ENCODE measurements at places on chromosomes 1 and 21.

DNA sequence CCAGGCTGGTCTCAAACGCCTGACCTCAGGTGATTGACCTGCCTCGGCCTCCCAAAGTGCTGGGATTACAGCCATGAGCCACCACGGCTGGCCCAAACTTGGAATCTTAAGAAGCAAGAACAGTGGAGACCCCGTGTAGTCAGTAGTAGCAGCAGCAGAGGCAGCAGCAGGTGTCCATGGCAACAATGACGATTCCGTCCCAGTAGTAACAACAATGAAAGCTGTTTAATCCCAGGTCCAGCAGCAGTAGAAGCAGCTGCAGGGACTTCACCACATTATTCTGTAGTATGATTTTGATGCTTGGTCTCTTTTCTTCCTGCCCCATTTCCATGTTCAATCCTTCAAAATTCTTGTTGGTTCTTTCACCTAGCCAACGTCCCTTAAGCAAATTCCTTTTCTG lies 69.6 kb upstream of the KCTD3 start:
- DNase-seq: no peak

- no peak for DNase-seq
These were observed 83.1 kb upstream of the BARHL2 start for GRCh38 chr1:90800012-90800717.

GRCh38 chr1:200165493-200166220 lies 138.1 kb downstream of the NR5A2 start:
- no peak for DNase-seq

GRCh38 chr1:80535466-80535865 lies 1265.3 kb upstream of the ADGRL2 start:
- DNase-seq: no peak

GRCh38 chr1:20484519-20485462 lies 1.2 kb downstream of the CAMK2N1 start:
- DNase-seq: no peak

GRCh38 chr1:155175281-155175926 lies 1.8 kb downstream of the TRIM46 start:
- DNase-seq: no peak

DNA sequence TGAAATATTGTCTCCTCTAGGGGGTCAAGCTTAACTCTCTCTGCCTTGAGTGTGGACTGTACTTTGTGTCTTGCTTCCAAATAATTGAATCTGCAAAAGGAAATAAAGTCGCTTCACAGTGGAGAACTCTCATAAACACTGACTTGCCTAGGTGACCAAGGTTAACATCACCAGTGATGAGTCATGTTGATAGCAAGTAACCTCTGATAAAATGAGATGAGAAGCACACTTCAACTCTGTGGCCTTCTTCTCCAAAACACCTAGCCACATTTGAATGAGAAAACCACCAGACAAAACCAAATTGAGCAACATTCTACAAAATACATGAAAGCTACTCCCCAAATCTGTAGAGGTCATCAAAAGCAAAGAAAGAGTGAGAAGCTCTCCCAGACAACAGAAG lies 37.6 kb downstream of the PDE4B start:
- DNase-seq: no peak

DNA sequence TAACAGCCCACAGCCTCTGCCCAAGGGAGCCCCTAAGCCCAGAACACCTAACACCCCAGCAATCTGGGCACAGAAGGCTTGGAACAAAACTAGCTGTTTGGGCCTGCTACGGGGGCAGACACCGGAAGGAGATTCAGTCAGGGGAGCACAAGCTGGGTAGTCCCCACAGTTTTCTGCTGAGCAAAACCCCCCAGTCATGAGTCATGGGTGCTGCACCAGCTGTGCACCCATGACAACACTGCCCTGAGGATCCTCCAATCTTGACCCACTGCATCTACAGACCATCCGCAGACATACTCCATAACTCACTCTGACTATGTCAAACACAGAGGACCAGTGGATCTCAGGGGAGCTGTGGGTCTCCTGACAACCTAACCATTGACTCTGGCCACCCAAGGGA lies 105.1 kb downstream of the LRIG2 start:
- DNase-seq: no peak

DNA sequence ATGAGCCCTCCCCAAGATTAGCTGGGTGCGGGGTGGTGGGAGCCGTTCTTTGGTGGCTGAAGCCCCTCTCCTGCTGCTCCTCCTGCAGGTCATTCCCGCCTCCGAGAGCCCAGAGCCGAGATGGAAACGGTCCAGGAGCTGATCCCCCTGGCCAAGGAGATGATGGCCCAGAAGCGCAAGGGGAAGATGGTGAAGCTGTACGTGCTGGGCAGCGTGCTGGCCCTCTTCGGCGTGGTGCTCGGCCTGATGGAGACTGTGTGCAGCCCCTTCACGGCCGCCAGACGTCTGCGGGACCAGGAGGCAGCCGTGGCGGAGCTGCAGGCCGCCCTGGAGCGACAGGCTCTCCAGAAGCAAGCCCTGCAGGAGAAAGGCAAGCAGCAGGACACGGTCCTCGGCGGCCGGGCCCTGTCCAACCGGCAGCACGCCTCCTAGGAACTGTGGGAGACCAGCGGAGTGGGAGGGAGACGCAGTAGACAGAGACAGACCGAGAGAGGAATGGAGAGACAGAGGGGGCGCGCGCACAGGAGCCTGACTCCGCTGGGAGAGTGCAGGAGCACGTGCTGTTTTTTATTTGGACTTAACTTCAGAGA lies 448 bp downstream of the G0S2 start:
- DNase-seq: no peak

DNA sequence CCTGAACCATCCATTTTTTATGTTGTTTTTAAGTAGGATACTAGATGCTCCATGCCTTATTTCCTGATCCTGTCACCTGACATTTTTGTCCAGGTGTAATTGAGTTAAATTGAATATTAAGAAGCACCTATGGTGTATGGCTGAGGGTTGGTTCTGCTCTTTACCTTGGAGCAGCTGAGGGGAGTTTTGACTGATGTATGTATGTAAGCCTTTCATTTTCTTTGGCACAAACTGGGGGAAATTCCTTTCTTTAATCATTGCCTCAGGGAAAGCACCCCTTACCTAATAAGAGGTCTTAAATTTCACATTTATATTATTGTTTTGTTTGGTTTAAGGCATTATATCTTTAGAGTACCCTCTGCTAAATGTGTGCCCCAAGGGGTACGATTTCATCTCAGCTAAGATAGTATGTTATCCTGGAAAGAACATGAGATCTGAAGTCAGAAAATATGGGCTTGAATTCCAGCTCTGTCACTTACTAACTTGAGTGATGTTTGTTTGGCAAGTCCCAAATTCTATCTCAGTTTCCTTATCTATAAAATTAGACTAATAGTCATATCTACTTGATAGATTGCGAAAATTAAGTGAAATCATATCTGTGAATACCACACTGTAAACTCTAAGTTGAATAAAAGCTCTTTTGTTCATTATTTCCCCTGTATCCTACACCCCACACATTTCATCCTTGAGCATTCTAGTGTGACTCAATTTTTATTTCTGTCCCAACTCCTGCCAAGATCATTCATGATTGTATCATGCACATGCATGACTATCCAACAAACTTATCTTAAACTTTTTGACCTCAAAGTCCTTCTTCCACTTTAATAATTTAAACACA lies 57.7 kb upstream of the NUF2 start:
- no peak for DNase-seq

- DNase-seq: peak; percentile 52
These were observed 12.1 kb downstream of the IL24 start for GRCh38 chr1:206909161-206909882.

- DNase-seq: no peak
These were observed 208.4 kb upstream of the ZC3H12A start for GRCh38 chr1:37265786-37266667.

- no peak for DNase-seq
These were observed 63.1 kb downstream of the CDC14A start for GRCh38 chr1:100415498-100415778.

DNA sequence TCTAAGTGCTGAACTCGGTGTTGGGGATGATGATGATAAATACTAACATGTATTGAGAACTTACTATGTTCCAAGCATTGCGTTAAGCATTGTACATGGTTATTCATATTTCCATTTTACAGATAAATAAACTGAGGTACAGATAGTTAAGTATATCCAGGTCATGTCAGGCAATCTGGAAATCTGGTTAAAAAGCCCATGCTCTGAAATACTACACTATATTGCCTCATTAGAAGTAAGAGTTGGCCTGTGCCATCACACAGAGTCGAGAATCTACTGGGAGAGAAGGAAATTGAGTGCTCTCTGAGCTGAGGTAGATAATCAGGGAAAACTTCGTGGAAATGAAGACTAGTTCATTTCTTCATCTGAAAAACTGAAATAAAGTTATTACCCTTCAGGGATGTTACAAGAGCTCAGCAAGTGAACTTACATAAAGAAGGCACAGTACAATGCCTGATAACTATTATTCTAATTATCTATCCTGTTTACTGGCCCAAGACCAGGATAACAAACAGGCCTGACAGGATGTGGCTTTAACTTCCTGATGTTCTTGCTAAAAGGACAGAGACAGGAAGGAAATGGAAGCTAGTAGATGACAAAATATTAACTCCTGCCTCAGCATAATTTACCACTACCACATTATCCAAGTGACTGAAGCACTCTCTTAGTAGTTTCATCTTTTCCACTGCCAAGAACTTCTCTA lies 85.6 kb downstream of the EPS15 start:
- DNase-seq: no peak

DNA sequence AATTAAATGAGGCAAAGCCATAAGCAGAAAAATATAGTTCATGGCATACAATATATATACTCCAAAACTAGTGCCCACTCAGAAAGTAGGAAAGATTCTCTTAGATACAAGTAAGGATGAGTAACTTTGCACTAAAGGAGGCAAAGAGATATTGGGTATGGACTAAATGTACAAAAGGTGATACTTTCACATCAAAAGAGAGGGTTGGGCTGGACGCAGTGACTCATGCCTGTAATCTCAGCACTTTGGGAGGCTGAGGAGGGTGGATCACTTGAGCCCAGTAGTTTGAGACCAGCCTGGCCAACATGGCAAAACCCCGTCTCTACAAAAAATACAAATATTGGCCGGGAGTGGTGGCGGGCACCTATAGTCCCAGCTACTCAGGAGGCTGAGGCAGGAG lies 6.7 kb downstream of the KYAT3 start:
- DNase-seq: no peak

GRCh38 chr1:235933017-235933765 lies 66.5 kb upstream of the LYST start:
- DNase-seq: no peak

DNA sequence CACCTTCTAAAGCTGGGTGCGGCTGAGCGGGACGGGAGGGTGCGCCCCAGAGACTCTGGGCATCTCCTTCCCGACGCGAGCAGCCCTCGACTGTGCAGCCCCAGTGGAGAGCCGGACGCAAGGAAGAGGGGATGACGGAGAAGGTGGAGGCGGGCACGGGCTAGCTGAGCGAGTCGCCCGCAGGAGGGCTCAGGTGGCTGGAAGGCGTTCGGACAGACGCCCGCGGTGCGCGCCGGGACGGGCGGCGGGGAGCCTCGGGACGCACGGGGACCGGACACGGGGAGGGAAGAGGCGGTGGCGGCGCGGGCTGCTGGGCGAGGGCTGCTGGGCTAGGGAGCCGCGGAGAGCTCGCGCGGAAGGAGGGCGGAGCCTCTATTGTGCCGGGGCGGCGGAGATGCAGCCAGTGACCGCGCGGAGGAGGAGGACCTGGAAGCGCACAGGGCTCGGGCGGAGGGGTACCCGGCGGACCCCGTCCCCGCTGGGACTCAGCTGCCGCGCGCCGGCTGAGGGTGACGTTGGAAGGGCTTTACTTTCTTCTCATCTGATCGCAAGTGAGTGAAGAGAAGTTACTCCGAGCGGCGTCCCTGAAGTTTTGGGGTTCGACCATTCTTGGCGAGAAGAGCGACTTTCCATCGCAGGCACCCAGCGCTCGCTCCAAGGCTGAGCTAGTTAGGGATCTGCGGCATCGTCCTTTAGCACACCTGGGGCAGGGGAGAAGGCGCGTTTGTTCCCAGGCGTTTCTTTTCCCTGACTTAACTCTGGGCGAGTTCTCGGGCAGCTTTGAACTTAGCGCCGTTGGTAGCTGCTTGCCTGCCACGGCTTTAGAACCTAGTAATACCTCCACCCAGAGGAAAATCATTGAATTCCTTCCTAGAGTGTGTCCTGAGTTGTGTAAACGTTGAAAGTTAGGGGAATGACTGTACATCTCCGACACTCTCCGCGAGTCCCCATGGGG lies at the start of gene OLFML2B:
TSS of gene OLFML2B (minus strand) at position 323 of the 955 bp plus-strand sequence. CDS start 439 bp downstream, outside the sequence.
- peak; percentile 53 for DNase-seq

GRCh38 chr21:17818186-17819113 lies 706 bp downstream of the C21orf91 start:
- DNase-seq: peak; percentile 50

DNA sequence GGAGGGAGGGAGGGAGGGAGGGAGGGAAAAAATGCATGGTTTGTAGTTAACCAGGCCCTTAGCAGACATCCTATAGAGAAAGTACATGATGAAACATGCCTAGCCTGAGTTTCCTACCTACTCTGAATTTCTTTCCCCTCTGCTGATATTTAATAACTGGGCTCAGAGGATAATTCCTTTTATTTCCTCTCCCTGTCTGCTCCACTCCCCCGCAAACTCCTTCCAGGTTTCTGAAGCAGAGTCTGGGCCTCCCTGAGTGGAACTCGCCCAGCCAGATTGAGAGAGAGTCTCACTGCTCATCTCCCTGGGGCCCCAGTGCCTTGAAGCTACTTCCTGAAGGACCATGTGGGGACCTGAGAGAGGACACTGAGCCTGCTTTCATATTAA lies 111.9 kb upstream of the SLC44A3 start:
- DNase-seq: no peak

GRCh38 chr1:93729502-93729901 lies 47.9 kb upstream of the BCAR3 start:
- DNase-seq: no peak

GRCh38 chr1:209626346-209627026 lies 25.7 kb downstream of the LAMB3 start:
- DNase-seq: no peak

DNA sequence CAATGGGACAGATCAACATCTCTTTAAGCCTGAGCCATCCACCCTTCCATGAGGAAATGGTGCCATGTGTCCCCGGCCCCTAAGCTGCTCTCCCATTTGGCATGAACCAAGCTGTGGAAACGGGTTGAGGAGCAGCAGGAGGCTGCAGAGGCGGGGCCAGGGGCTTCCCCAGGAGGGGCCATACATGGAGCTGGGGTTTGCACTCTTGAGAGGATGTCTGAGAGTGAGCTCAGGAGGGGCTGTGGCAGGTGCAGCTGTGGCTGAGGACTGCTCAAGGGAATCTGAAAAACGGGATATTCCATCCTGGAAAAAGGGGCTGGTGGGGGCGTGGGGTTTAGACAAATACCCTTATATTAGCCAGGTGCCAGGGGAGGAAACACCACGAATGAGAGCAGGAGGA lies 7.1 kb upstream of the CLEC20A start:
- DNase-seq: no peak

GRCh38 chr1:74463333-74463988 lies 49.0 kb downstream of the LRRC53 start:
- DNase-seq: no peak

- no peak for DNase-seq
These were observed 45.5 kb downstream of the IER5 start for GRCh38 chr1:181133969-181134418.

DNA sequence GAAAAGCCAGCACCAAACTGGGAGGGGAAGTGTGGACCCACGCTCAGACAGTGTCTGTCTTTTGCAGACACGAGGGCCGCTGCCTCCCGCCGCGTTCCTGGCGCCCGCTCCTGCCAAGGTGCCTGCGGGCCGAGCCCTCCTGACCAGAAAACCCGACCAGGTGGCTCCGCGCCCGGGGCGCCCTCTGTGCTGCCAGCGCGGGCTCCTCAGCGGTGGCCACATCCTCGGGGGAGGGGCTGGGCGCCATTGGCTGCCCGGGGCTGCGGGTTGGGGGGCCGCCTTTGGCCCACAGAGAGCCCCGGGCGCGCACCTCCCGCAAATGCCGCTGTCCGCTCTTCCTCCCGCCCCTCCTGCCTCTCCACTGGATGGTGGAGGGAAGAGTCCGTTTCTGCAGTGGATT lies 22.4 kb upstream of the TRNAU1AP start:
- no peak for DNase-seq
